NCI-H1694 (cell line): ENCODE measurements at places on chromosomes 16 and 17.

DNA sequence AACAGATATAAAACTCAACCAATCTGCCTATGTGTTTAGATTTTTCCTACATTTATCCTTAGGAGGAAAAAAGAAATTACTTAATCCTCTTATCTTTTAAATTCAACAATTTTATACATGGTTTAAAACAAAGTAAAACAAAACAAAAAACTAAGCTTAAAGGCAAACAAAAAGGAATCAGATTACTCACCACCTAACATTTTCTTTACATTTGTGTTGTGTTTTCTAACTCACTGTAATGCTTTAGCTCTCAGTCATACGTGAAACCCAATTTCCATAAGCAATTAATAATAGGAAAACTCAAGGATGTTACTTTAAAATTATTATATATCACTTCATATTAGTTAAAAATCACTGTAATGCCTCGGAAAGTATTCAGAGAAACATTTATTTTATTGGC is 6.7 kb upstream of the IRX5 start:
- DNase-seq, result no peak

GRCh38 chr16:51457775-51458174 is 306.7 kb upstream of the SALL1 start:
- DNase-seq, result no peak

DNA sequence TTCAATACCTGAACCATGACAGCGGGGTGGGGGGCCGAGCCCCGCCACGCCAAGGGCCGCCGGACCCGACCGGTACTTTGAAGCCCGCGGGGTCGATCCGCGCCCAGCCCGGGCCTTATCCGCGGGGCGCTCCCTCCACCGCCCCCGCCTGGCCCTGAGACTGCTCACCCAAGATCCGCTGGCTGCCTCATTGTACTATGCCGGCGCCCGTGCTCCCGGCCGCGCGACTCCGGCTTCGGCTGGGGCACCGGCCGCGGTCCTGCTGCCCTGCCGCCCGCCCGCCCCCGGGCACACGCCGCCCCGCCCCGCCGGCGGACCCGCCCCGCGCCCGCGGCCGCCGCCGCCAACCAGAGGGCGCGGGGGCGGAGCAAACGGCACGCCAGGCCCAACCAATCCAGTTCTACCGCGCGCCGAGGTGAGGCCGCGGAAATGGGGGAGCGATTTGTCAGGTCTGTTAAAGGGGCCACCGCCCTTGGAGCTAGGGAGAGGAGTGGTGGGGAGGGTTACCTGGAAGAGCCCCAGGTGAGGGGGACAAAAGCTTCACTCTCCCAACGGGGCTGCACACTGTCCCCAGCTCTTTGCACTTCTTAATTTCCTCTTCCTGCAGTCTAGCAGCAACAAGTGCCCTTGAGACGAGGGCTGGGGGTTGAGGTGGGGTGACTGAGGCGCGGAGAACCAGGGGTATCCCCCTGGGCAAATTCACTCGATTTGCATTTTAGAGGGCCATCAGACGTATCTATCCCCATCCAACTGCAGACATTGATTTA is at the start of gene TEX2:
Gene TEX2, minus strand, starts transcription at position 261 of the 767 bp plus-strand sequence. CDS start 49,043 bp downstream, outside the sequence.
- peak; percentile 67 for DNase-seq

GRCh38 chr16:1182950-1183907 is 30.3 kb downstream of the CACNA1H start:
- DNase-seq, result no peak

DNA sequence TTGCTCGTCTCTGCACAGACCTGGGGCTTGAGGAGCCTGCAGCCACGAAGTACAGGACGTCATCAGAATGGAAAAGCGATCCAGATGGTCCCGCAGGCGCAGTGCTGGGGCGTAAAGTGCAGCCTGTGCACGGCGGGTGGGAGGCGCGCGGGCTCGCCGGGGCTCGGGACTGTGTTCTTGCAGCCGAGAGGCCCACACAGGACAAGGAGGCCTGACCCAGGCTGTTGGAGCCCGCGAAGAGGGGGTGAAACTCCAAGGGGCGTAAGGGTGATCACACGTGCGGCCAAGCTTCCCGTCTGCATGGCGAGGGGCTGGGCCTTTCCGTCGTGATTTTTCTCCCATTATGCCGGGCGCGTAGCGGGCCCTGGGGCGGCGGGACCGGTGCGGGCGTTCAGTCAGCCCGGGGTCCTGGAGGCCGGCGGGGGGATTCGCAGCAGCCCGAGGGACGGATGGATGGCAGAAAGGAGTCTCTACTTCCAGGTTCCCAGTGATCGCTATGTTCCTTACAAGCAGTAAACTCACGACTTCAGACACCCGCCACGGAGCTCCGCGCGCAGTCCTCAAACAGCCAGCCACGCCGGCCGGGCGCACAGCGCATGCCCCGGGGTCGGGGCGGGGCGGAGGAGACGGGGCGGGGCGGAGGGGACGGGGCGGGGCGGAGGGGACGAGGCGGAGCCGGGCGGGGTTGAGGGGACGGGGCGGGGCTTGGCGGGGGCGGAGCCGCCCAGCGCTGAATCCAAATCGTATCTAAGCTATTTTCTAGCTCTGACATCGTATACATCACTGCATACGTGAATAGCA is 141.0 kb upstream of the KCNJ18 start:
- DNase-seq, result peak; percentile 66

DNA sequence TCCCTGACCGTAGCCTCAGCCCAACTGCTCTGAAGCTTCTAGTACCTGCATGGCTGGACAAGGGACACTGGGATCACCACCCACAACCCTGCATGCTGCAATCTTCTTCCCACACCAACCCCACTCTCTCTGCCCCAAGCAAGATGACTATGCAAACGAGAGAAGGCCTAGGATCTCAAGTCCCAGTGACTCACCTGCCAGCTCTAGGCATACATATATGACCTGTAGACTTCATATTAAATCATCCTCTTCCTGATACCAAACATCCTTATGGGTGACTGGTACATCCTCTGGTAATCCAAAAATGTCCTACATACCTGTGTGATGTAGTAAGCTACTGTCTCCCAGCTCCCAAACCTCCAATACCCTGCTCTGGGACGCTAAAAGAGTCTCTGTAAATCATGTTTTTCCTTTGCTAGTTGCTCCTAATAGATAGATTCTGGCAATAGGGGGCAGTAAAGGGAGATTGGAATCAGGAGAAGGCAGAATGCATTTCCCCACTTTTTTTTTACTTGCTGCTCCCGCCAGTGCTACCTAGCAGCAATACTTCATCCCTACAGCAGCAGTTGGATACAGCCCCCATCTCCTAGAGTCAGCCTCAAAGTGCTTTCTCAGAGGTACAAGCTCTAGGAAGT is 43.4 kb upstream of the SOX9 start:
- DNase-seq, result no peak

DNA sequence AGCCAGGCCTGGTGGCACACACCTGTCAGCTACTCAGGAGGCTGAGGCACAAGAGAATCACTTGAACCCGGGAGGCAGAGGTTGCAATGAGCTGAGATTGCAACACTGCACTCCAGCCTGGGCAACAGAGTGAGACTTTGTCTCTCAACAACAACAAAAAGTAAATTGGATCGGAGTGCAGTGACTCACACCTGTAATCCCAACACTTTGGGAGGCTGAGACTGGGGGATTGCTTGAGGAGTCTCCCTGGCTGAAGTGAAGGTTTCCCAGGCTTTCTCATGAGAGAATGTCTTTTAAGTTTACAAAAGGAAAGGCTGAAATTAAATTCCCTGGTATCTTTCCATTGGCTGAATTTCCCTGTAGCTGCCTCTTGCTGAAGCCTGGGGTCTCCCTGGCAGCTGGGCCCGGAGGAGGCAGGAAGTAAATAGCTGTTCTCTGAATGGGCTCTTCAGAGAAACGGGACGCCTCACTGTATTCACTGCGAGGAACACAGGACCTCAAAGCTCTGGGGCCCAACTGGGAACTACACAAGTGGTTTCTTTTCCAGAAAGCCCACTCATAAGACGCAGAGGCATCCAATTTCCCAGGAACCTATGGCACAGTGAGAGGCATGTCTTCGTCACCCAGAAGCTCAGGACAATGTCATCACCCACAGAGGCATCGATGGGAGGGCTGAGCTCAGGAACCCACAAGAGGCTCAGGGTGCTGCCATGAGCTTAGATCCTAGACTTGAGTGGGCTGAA is 77.4 kb upstream of the SMURF2 start:
- no peak for DNase-seq

DNA sequence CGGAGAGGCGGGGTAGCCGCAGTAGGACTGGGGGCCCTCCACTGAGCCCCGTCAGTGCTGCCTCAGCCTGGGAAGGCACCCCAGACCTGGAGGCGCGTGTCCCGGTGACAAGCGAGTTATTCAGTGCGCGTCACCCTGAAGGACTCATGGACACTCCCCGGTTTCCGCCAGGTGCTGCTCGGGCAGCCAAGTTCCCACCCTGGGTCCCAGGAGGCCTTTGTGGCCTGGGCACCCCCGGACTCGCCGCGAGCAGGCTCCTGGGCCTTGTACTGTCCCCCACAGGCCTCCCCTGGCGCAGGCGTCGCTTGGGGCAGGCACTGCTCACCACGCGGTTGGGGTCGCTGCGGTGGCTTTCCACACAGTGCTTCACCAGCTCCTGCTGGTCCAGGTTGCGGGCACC is 7.6 kb downstream of the RNF166 start:
- no peak for DNase-seq

DNA sequence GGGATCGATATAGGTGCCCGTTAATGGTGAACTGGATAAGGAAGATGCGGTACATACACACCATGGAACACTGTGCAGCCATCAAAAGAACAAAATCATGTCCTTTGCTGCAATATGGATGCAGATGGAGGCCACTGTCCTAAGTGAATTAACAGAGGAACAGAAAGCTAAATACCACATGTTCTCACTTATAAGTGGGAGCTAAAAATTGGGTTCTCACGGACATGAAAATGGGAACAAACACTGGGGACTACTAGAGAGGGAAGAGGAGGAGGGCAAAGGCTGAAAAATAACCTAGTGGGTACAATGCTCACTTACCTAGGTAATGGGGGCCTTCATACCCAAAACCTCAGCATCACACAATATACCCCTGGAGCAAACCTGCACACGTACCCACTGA is 302.6 kb downstream of the XYLT1 start:
- no peak for DNase-seq

GRCh38 chr16:28139530-28139929 is 72.2 kb downstream of the XPO6 start:
- no peak for DNase-seq

GRCh38 chr17:32241640-32242039 is 24.0 kb upstream of the RHBDL3 start:
- DNase-seq, result no peak

GRCh38 chr16:85396879-85397871 is 215.9 kb upstream of the GSE1 start:
- DNase-seq, result peak; percentile 89

GRCh38 chr16:88442383-88442726 is 10.7 kb upstream of the ZFPM1 start:
- no peak for DNase-seq

DNA sequence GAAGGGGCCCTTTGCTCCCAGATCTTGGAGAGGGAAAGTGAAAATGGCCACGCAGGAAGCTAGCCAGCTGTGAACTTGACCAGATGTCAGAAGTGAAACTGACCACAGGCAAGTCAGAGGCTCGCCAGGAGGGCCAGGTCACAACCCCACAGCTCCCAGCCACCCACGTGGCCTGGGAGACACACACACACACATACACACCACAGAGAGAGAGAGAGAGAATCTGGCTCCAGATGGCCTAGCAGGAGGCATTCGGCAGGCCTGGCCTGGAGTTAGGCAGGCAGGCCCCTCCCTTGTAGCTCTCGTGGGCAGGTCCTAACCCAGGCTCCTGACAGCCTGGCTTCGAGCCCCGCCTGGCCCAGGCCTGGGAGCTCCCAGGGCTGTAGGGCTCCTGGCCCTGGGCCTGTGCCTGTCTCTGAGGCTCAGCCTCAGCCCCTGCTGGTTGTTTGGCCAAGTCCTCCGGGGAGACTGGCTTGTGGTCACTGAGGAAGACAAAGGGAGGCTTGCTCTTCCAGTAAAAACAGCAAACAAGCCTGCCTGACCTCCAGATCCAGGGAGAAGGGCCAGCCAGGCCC is 20.2 kb downstream of the NGFR start:
- DNase-seq, result peak; percentile 97

GRCh38 chr16:30559690-30560089 is 1.5 kb upstream of the ZNF764 start:
- no peak for DNase-seq

- DNase-seq, result no peak
Measured at GRCh38 chr17:81569986-81570514, 17.9 kb upstream of the FAAP100 start.

DNA sequence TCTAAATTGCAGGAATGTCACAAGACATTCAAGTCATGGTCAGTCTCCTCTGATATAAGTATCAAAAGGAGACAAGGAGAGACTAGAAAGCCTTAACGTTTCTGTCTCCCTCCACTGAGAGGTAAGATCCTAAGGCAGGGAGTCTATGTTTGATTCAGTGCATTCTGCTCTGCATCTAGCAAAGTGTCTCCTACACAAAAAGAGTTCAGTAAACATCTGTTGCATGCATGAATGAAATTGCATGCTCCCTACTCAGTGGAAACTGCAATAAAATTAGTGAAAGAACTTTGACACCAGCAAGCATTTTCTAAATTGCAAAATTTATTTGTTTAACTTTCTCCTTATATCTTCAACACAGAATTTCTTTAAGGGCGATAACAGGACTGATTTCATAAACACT is 111.1 kb downstream of the ADAMTS18 start:
- no peak for DNase-seq

- DNase-seq, result no peak
Measured at GRCh38 chr17:42563543-42563942, 1.6 kb downstream of the COASY start.
